ENCODE measurements at places on chromosomes 2 and 18.

- no peak for DNase-seq
These were observed 11.0 kb upstream of the CNGA3 start for GRCh38 chr2:98335271-98335670.

DNA sequence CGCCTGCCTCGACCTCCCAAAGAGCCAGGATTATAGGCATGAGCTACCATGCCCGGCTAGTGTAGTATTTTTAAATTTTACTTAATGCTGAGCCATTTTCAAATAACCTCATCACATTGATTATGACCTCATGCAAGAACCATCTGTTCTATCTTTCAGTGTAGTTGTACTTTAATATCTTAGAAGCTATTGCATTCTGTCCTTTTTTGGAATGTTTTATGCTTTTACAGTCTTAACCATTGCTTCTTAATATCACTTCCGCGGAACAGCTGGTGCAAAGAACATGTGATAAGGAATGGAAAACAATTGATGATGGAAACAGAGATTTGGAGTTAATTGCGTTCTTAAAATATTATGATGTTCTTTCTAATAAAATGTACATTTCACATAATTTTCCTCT, 2.7 kb downstream of the GEN1 start:
- peak; percentile 30 for DNase-seq

- no peak for DNase-seq
These were observed 55.8 kb upstream of the TTC27 start for GRCh38 chr2:32572030-32572429.

GRCh38 chr18:29373000-29373399, 1196.1 kb upstream of the CDH2 start:
- DNase-seq, result no peak

- no peak for DNase-seq
These were observed 788 bp downstream of the USP14 start for GRCh38 chr18:159037-159652.

DNA sequence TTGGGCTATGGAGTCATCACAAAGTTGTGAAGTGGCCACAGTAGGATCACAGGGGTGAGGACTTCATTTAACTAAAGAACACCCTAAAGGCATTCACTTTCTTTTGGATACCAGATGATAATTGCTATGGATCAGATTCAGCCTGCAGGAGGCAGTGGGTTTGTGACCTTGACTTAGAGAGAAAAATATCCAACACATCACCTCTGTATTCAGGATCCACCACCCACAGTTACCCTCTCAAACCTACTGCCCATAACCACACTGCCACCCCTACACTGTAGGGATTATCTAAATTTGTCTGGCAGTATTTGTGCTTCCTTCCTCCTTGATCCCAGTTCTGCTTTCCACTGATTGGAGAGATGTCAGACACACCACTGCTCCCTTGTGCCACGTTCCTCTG, 269.4 kb downstream of the MYCN start:
- no peak for DNase-seq

GRCh38 chr2:198371921-198372543, 567.6 kb downstream of the PLCL1 start:
- DNase-seq, result peak; percentile 62

DNA sequence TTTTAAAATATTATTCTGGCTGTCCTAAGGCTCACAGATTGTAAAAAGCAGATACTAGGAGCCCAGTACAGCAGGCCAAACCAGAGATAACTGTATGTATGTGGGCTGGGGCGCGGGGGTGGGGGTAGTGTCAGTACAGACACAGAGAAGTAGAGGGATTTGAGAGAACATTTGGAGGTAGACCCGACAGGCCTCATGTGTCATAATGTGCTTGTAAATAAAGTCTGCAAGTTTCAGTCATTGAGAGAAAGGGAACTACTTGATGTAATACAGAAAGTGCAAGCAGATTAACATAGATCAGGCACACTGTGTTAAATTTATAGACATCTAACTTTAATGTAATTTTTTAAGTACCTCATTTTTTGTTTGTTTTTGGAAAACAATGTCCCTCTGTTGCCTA, 7.4 kb upstream of the POLI start:
- DNase-seq, result no peak

GRCh38 chr2:156158808-156159207, 173.7 kb downstream of the NR4A2 start:
- no peak for DNase-seq

DNA sequence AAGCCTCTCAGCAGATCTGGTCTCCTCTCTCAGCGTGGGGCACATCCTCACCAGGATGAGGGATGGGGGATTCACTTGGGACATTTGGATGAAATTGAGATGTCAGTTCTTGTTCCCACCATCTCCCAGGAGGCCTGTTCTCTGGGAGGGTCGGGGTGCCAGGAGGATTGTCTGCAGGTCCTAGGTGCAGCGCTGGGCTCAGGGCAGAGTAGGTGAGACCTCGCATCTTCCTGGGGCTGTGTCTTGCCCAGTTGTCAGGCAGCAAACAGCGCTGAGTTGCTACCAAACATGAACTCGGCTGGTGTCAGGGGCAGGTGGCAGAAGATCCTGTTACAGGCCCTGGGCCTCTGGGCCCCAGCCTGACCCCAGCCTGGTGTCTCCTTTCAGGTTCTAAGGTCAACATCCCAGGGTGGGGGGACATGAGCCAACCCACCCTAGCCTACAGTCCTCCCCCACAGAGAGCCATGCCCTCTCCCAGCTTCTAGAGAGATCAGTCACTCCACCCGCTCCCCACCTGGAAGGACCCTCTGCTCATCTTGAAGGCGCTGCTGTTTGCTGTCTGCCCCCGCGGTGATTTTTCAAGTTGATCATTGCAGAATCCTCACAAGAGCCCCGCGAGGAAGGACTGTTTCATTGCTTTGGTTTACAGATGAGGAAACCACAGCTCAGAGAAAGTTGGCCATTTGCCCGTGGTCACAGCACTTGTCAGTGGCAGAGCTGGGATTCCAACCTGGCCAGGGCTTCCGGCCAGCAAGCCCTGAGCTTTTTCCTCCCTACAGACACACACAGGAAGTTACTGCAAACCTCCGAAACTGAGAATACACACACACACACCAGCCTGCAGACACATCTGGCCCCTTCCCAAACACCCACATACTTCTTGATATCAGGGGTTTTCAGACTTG, 83.9 kb downstream of the STPG4 start:
- DNase-seq, result peak; percentile 91

DNA sequence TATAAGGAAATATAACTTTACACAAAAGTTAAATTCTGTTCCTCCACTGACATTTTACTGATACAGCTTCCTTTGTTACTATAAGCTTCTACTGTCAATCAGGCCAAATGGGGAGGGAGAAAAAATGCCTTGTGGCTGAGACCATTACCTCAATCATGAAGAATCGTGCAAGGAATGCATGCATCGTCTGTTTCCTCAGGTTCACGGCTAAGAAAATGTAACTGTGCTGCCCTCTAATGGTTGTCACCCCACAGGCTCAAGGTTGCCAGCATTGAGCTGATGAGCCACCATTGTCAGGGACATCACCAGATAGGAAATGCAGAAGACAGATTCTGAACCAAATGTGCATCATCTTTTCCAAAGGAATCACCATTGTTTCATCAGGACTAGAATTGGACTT, 426.9 kb downstream of the CDH2 start:
- peak; percentile 78 for DNase-seq

- DNase-seq, result no peak
These were observed 109.7 kb upstream of the CNTNAP5 start for GRCh38 chr2:123915380-123915779.

GRCh38 chr18:35110554-35111485, 69.6 kb downstream of the MAPRE2 start:
- no peak for DNase-seq

DNA sequence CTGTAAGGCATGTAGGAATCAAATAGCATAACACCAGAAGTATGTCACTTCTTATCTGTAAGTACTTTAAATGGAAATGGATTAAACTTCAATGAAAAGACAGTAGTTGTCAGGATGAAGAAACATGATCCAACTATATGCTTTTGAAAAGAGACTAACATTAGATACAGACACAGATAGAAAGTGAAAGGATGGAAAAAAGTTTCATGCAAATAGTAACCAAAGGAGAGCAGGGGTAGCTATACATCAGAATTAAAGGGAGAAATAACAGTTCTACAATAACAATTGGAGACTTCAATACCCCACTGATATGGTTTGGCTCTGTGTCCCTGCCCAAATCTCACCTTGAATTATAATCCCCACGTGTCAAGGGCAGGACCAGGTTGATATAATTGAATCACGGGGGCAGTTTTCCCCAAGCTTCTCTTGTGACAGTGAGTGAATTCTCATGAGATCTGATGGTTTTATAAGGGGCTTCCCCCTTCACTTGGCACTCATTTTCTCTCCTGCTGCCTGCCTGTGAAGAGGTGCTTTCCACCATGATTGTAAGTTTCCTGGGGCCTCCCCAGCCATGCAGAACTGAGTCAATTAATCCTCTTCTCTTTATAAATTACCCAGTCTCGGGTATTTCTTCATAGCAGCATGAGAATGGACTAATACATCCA, 205.4 kb upstream of the CDH2 start:
- DNase-seq, result no peak

DNA sequence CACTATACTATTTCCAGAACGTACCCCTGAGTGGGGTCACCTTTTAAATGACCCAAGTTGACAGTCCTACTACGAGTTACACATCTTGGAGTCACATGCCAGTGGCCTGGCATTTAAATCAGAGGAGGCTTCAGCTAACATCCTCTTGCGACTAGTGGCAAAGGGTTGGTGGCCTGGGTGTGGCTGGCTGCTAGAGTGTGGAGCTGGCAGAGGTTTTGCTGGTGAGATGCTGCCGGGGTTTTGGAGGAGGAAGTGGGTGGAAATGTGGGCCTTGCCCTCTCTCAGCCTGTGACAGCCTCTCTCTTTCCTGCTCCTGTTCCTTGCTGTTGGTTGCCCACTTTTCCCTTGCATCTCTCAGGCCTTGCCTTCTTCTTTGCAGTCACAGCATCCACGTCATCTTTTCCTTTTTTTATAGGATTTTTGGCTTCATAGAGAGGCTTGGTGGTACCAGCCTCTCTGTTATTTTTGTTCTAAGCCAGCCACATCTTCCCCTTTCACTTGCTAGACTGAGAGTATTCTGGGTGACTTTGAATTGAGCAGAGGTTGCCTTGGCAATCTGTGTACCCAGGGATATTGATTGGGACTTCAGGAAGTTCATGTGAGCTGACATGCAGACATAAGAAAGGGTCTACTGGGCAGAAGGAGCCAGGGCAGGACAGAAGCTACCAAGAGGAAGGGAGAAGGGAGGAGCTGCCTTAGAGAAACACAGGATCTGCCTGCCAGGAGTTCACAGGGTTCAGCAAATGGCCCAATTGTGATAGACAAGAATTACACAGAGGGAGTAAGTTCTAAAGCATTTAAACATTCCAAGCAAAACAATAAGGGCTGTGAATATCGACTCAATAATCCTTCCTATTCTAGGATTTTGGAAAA, 55.4 kb downstream of the CDC42EP3 start:
- DNase-seq, result no peak

DNA sequence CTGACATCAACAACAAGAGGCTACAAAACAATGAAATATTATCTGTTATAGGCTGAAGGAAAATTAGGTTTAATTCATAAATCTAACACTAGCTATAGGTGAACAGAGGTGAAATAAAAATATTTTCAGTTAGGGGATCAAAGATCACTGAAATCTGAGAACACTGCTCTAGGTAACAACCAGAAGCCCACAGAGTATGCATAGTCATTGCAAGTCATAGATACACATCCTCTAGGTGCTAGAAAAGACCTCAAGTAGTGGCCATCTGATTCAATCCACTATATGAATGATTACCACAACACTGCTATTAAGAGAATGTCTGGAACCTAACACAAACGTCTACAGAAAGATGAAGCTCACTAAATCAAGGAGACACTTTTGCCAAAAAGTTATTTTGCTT, 264.6 kb upstream of the CYP26B1 start:
- no peak for DNase-seq

- no peak for DNase-seq
These were observed 3.0 kb upstream of the UGT1A9 start for GRCh38 chr2:233668605-233669260.

GRCh38 chr18:48829443-48830149, 121.2 kb downstream of the SMAD7 start:
- no peak for DNase-seq

- DNase-seq, result no peak
These were observed 26.4 kb downstream of the VRK2 start for GRCh38 chr2:58073008-58073407.

DNA sequence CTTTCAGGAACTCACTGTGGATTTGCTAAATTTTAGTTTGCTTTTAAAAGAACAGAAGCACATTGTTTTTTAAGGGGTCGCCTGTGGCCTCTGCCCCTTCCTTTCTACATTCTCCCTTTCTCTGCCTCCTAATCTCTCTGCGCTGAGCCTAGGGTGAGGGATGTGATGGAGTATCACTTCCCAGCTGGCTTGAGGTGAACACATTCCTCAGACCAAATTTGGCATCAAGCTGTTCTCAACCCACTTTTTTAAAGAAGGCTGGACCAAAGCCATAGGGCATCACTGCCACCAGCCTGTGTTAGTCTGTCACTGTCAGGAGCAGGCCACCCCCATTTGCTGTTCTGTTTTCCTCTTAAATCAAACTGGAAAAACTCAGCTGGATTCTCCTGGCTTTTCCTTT, 27.4 kb downstream of the EIF4E2 start:
- DNase-seq, result no peak

DNA sequence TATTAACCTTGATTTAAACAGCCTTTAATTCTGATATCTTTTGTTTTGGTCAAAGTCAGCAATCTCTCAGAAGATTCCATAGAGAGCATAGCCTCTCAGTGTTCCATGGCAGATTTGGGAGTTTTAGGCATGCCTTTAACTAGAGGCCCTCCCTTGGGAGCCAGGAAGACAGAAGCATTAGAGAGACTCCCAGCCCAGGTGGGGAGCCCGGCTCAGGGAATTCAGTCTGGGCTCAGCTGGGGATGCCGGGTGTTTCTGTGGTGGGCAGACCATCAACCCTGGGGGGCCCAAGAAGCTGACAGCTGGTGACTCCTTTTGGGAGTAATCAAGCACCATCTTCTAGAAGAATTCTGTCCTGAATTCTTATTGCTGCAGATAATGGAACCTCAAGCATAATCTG, 99.7 kb upstream of the CELF4 start:
- no peak for DNase-seq

GRCh38 chr18:72762515-72763122, 105.2 kb downstream of the NETO1 start:
- DNase-seq, result peak; percentile 65
